Lower lobe of right lung (tissue), 2 donors: ENCODE measurements at places on chromosomes 12 and 14. TPM values are rescaled to one million over a fixed set of nuclear protein-coding genes. Genes with fewer than 3 reads are reported as not detected.

- no peaks in the 10 kb centered on the region for H3K27me3 ChIP-seq
- H3K4me3 ChIP-seq, result peak overlapping the region; percentile 24
- H3K36me3 ChIP-seq, result no peaks in the 10 kb centered on the region
- H3K27ac ChIP-seq, result peak overlapping the region; percentile 38
These were observed 130.3 kb upstream of the FUT8 start for GRCh38 chr14:65281991-65282895.

DNA sequence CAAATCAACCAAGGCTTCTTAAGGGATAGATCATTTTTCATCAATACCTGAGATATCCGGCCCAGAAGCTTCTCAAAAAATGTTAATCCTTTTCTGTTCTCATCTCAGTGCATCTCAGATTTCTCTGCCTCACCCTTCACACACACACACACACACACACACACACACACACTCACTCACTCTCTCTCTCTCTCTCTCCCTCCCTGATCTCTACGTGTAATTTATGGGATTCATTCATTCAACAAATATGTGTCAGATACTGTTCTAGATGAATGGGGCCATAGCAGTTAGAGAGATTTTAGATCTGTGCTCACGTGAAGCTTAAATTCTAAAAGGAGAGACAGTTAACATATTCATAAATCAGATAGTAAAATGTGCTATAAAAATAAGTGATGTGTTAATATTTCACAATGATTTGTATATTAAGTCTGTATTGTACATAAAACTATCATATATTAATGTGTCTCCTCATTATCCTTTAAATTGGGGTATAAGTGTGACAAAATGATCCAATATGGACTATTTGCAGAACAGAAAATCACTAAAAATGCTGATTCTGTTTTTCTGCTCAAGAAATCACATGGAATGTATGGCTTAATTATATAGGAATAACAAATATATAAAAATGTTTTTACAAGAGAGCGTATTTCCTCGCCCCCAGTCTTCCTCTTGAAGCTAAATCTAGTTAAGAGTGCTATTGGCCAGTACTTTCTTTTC lies 7.3 kb upstream of the FRMD6 start:
- H3K27ac ChIP-seq, result no peak overlapping the region
- H3K4me3 ChIP-seq, result no peak overlapping the region
- DNase-seq, result no peak
- no peaks in the 10 kb centered on the region for H3K4me1 ChIP-seq
- no peaks in the 10 kb centered on the region for H3K36me3 ChIP-seq

The CLEC12A gene
- 88.3 TPM for total RNA-seq

The NOS1 gene
- 3.5 TPM for total RNA-seq

- H3K36me3 ChIP-seq, result no peaks in the 10 kb centered on the region
- no peaks in the 10 kb centered on the region for H3K4me1 ChIP-seq
- no peak overlapping the region for H3K4me3 ChIP-seq
- DNase-seq, result no peak
These were observed 256.8 kb upstream of the FKBP4 start for GRCh38 chr12:2537868-2538541.

GRCh38 chr12:11717519-11717961 lies 68.1 kb downstream of the ETV6 start:
- no peak overlapping the region for H3K27ac ChIP-seq
- no peaks in the 10 kb centered on the region for H3K27me3 ChIP-seq
- no peak for DNase-seq

GRCh38 chr14:21070610-21071224 lies 613 bp downstream of the ARHGEF40 start:
- H3K36me3 ChIP-seq, result peaks cover 26% of the 10 kb centered on the region
- peaks cover 38% of the 10 kb centered on the region for H3K4me1 ChIP-seq
- peaks cover 4% of the 10 kb centered on the region for H3K27me3 ChIP-seq
- DNase-seq, result no peak

- no peaks in the 10 kb centered on the region for H3K27me3 ChIP-seq
- peak overlapping the region; percentile 75 for H3K4me3 ChIP-seq
- H3K36me3 ChIP-seq, result no peaks in the 10 kb centered on the region
- peak overlapping the region; percentile 79 for H3K27ac ChIP-seq
- H3K4me1 ChIP-seq, result peaks cover 29% of the 10 kb centered on the region
These were observed 1.8 kb downstream of the PITPNM2 start for GRCh38 chr12:123149088-123149487.

DNA sequence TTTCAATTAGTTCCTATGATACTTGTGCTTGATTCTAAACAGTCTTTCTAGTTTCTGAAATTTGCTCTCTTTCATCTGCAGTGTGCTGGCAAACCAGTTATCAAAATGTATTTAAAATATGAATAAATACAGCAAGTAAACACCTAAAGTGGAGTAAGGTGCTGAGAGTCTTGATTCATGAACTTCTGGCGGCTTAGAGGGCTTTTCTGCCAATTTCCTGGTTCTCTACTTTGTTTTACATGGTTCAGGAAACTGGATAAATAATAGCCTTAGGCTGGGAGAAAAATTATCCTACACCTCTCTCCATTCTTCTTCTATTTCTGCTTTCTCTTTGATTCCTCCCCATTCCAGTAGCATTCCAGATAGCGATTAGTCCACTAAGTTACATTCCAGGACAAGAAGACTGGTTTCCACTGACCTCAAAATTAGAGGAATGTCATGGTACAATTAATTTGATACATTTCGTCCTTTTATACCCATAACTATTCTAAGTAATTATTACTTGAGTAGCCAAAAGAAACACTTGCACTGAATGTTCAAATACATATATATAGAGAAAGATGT lies 14.9 kb downstream of the ATP2B1 start:
- H3K27me3 ChIP-seq, result no peaks in the 10 kb centered on the region
- no peak for DNase-seq
- H3K27ac ChIP-seq, result no peak overlapping the region
- no peaks in the 10 kb centered on the region for H3K36me3 ChIP-seq

- H3K27ac ChIP-seq, result no peak overlapping the region
- no peaks in the 10 kb centered on the region for H3K27me3 ChIP-seq
- H3K4me3 ChIP-seq, result no peak overlapping the region
- no peaks in the 10 kb centered on the region for H3K4me1 ChIP-seq
- no peaks in the 10 kb centered on the region for H3K36me3 ChIP-seq
These were observed 508.5 kb downstream of the FOXG1 start for GRCh38 chr14:29274890-29275596.

The C14orf39 gene
- total RNA-seq, result not detected

The AVPR1A gene
- 2.2 TPM for total RNA-seq

The CMA1 gene
- total RNA-seq, result 2.4 TPM

GRCh38 chr12:129903092-129903945 lies 506 bp downstream of the TMEM132D start:
- no peaks in the 10 kb centered on the region for H3K36me3 ChIP-seq
- peaks cover 43% of the 10 kb centered on the region for H3K27me3 ChIP-seq
- no peak for DNase-seq
- no peak overlapping the region for H3K27ac ChIP-seq

- no peaks in the 10 kb centered on the region for H3K36me3 ChIP-seq
- DNase-seq, result no peak
- no peaks in the 10 kb centered on the region for H3K27me3 ChIP-seq
These were observed 858 bp upstream of the ANKRD13A start for GRCh38 chr12:109998241-109998903.

The TSHR gene
- total RNA-seq, result not detected

DNA sequence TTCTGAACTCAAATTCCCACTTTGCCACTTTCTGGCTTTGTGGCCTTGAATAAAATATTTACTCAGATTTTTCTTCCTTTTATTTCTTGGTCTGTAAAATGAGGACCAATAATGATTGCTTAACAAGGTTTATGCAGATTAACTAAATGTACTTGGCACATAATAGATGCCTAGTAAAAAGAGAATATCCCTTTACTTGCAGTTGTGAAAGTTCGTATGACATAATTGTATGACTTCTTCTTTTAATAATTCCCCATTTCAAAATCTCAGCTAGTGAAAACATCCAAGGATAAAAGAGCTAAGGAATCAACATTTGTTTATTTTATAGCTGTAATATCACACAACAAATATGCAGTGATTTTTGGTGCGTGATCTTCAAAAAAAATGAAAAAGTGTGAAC lies 215.6 kb upstream of the ATP2B1 start:
- H3K4me3 ChIP-seq, result no peak overlapping the region
- no peaks in the 10 kb centered on the region for H3K27me3 ChIP-seq
- H3K27ac ChIP-seq, result no peak overlapping the region

- H3K27me3 ChIP-seq, result no peaks in the 10 kb centered on the region
- H3K4me3 ChIP-seq, result no peak overlapping the region
- H3K36me3 ChIP-seq, result no peaks in the 10 kb centered on the region
These were observed 216.1 kb downstream of the TMEM121 start for GRCh38 chr14:105742531-105742848.

- DNase-seq, result no peak
- H3K27ac ChIP-seq, result no peak overlapping the region
- peaks cover 14% of the 10 kb centered on the region for H3K4me1 ChIP-seq
These were observed 38.0 kb downstream of the BTG1 start for GRCh38 chr12:92107621-92108131.

DNA sequence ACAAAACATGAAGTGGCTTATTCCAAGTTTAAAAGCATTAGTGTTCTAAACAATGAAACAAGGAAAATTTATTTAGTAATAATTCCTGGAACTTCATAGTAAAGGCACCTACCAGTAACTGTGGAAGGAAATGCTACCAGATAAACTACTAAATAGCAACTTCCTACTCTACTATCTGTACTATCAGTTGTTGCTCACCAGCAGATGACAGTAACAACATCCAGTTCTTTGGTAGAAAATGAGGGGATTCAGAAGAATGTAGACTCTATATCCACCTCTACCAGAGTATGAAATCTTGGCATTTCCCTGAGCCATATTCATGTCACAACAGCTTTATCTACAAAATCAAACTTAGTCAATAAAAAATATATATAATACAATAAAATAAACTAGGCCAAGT lies 3.1 kb downstream of the ENTPD5 start:
- peaks cover 16% of the 10 kb centered on the region for H3K4me1 ChIP-seq
- no peaks in the 10 kb centered on the region for H3K27me3 ChIP-seq
- H3K27ac ChIP-seq, result no peak overlapping the region
- peaks cover 15% of the 10 kb centered on the region for H3K36me3 ChIP-seq
- H3K4me3 ChIP-seq, result no peak overlapping the region
